C1 segment of cervical spinal cord (tissue), 14 donors: ENCODE measurements at places on chromosomes 5 and 9.

DNA sequence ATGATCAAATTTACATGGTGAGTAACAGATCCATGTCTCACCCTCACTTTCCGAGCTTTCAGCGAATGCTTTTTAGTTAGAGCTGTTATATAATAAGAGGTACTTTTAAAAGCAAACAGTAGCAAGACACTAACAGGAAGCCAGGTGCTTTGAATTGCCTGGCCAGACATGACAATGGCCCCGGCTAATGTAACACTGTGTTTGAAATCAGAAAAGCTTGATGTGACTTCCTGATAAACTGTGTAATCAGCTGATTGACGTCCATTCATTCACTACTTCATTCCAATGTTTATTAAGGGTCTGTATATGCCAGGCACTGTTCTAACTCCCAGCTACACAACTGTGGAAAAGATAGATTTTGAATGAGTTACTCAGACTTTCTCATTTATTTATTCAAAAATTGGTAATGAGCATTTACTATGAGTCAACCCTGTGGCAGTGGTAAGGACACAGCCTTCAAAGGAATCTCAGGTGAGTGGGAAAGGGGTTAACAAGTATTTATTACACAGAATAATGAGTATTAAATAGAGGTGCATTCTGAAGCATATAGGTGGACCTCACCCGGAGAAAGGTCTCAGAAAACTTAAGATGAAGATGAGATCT lies 26.6 kb downstream of the DPYSL3 start:
- DNase-seq = no peak

DNA sequence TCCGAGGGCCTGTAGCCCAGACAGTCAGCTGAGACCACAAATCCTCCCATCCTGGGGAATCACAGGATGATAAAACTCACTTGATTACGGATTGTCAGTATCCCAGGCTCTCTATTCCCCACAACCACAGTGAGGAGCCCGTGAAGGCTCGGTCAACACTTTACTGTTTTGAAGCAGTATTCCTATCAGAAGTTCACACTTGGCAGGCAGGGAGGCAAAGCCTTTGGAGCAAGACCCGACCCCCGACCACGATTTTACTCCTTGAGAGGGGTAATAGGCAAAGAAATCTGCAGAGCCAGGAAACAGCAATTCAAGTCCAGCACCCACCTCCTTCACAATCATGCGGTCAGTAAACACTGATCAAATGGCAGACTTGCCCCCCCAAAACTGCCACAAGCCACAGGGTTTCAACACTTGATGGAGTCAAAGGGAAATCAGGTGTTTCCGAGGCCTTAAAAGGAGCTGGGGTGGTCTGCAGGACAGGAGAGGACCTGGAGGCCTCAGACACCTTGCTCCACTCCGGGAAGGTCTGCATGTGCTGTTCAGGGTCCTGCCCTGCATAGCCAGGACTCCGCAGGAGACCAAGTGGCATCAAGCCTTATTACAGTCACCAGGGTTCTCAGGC lies 25.2 kb downstream of the BICD2 start:
- DNase-seq = no peak

GRCh38 chr5:121550989-121551388 lies 300.7 kb upstream of the FTMT start:
- DNase-seq = no peak

DNA sequence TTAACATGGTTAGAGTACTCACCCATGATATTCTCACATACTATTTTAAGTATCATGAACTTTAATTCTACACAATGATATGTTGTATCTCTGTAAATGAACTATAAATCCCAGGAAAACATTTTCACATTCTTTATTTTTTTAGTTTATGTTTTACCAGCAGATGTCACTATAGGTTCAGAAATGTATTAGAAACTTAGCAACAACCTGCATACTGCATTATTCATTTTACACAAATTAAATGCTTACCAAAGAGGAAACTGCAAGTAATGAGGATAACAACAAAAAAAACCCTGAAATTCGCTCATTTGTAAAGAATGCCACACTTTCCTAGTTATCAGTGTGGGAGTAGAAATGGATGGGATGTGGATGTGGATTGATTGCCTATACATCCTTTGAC lies 217.5 kb upstream of the OTULINL start:
- DNase-seq = no peak

DNA sequence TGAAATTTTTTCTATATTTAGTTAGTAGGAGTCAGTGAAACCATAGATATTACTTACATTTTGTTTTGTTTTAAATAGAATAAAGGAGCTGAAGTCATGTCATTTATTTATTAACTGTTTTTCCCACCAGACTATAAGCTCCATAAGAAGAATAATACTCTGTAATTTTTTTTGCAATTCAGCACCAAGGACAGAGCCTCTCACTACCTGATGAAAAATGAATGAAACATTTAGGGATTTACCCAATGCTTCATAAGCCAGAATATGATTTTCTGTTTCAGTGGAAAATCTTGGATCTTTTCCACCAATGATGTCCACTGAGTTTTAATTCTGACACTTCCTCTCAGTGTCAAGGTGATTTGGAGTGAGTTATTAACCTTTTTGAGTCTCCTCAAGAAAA lies 624.9 kb upstream of the GRAMD2B start:
- no peak for DNase-seq
